ENCODE measurements at places on chromosomes 1 and 21. TPM values are rescaled to one million over a fixed set of nuclear protein-coding genes. Genes with fewer than 3 reads are reported as not detected.
A peak's percentile ranks its signal among the peaks of the same experiment; 100 is the strongest.

FMOD gene
- 5.3 TPM for total RNA-seq

PLXNA2 gene
- 0.26 TPM for total RNA-seq

C4BPB gene
- 1.1 TPM for total RNA-seq

NMNAT2 gene
- total RNA-seq = not detected

EVA1C gene
- 5.9 TPM for total RNA-seq

ILF2 gene
- total RNA-seq = 357 TPM

FCRL2 gene
- not detected for total RNA-seq

DNA sequence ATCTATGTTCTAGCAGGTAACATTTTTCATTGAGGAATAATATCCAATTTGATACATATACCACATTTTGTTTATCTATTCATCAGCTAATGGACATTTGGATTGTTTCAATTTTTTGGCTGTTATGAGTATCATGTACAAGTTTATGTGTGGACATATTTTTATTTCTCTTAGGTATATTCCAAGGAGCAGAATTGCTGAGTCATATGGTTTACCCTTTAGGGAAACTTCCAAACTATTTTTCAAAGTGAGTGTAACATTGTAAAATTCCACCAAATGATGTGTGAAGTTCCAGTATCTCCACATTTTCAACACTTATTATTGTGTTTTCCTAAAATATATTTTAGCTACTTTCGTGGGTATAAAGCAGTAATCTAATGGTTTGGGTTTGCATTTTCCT, 1789.9 kb downstream of the MRPL39 start:
- DNase-seq = no peak
- no peaks in the 10 kb centered on the region for H3K4me1 ChIP-seq
- no peak overlapping the region for H3K4me3 ChIP-seq
- no peaks in the 10 kb centered on the region for H3K27me3 ChIP-seq
- no peak overlapping the region for H3K27ac ChIP-seq

- no peak for DNase-seq
- H3K4me1 ChIP-seq = peaks cover 18% of the 10 kb centered on the region
- peak overlapping the region; percentile 60 for H3K4me3 ChIP-seq
- no peaks in the 10 kb centered on the region for H3K36me3 ChIP-seq
- H3K27ac ChIP-seq = no peak overlapping the region
- peaks cover 65% of the 10 kb centered on the region for H3K27me3 ChIP-seq
These were observed 940 bp downstream of the SOX13 start for GRCh38 chr1:204073837-204074273.

- no peak overlapping the region for H3K27ac ChIP-seq
- H3K4me1 ChIP-seq = no peaks in the 10 kb centered on the region
- H3K36me3 ChIP-seq = no peaks in the 10 kb centered on the region
- H3K4me3 ChIP-seq = no peak overlapping the region
These were observed 167.2 kb upstream of the PDE4B start for GRCh38 chr1:65625528-65625927.

GRCh38 chr1:62358665-62359373, 39.6 kb upstream of the KANK4 start:
- H3K36me3 ChIP-seq = no peaks in the 10 kb centered on the region
- no peak overlapping the region for H3K27ac ChIP-seq
- H3K4me3 ChIP-seq = no peak overlapping the region
- H3K4me1 ChIP-seq = peaks cover 3% of the 10 kb centered on the region
- no peaks in the 10 kb centered on the region for H3K27me3 ChIP-seq
- DNase-seq = no peak

DNA sequence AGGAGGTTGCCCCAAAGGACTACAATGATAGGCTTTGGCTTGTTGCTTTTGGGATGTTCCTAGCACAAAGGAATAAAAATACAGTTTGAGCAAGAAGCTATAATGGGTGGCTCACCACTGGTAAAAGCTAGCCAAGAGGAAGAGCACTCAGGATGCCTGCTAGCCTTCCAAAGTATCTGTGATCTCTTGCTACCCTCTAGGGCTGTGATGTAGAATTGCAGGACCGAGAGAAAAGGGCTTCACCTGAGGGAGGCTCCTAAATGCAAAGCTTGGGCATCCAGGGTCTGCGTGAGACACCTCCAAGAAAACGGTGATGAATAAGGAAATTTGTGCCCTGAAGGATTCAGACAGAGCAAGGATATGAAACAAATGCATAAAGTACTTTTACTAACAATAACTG, 17.7 kb downstream of the IVL start:
- peaks cover 13% of the 10 kb centered on the region for H3K27me3 ChIP-seq
- H3K4me1 ChIP-seq = no peaks in the 10 kb centered on the region
- H3K27ac ChIP-seq = no peak overlapping the region
- no peak for DNase-seq
- no peaks in the 10 kb centered on the region for H3K36me3 ChIP-seq

DNA sequence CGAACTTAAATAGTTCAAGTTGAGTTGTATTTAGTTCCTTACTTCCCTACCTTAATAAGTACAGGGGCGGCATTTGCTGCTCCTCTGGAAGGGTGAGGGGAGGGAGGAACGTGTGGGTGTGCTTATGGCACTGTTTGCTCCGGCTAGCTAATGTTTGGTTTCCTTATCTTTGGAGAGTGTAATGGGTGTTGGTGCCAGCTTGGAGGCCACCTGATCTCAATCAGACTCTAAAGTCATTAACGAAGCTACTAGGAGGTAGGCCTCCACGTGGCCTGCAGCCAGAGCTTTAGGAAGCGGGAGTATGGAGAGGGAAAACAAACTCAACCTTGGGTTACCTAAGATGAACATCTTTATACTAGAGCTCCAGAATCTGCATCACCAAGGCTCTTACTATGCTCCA, 43.0 kb upstream of the RAP1A start:
- H3K36me3 ChIP-seq = no peaks in the 10 kb centered on the region

GRCh38 chr1:8396083-8396785, 78.3 kb downstream of the SLC45A1 start:
- peak overlapping the region; percentile 51 for H3K4me3 ChIP-seq
- no peak for DNase-seq
- H3K36me3 ChIP-seq = peaks cover 16% of the 10 kb centered on the region
- peak overlapping the region; percentile 83 for H3K27ac ChIP-seq

GRCh38 chr1:180145446-180145845, 9.2 kb upstream of the QSOX1 start:
- H3K27ac ChIP-seq = no peak overlapping the region
- H3K36me3 ChIP-seq = no peaks in the 10 kb centered on the region
- no peak for DNase-seq

GRCh38 chr21:26282058-26282457, 111.5 kb upstream of the APP start:
- no peaks in the 10 kb centered on the region for H3K4me1 ChIP-seq
- H3K4me3 ChIP-seq = no peak overlapping the region
- no peaks in the 10 kb centered on the region for H3K36me3 ChIP-seq
- no peak for DNase-seq
- H3K27me3 ChIP-seq = peaks cover 2% of the 10 kb centered on the region

DNA sequence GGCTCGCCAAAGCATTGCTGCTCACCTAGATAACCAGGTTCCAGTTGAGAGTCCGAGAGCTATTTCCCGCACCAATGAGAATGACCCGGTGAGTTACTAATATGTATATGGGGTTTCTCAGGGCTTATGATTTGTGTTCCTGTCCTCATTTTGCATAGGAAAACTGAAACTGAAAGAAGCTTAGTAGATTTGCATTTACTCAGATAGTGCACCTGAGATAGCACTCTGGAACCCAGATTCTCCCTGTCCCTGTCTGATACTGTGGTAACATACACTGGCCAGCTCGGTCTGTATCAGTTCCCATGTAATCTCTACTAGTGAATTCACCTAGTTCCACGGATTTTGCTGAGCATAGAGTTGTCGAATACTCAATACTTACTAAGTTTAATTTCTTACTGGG, 28.1 kb downstream of the DAP3 start:
- no peak overlapping the region for H3K27ac ChIP-seq
- H3K4me1 ChIP-seq = peaks cover 17% of the 10 kb centered on the region
- peaks cover 14% of the 10 kb centered on the region for H3K36me3 ChIP-seq
- H3K27me3 ChIP-seq = no peaks in the 10 kb centered on the region
- H3K4me3 ChIP-seq = no peak overlapping the region
- DNase-seq = no peak

GRCh38 chr1:183180218-183180617, 5.8 kb upstream of the LAMC2 start:
- DNase-seq = no peak
- peaks cover 6% of the 10 kb centered on the region for H3K27me3 ChIP-seq
- H3K27ac ChIP-seq = no peak overlapping the region
- H3K4me1 ChIP-seq = peaks cover 11% of the 10 kb centered on the region
- no peak overlapping the region for H3K4me3 ChIP-seq

- peaks cover 23% of the 10 kb centered on the region for H3K27me3 ChIP-seq
- DNase-seq = no peak
- no peak overlapping the region for H3K27ac ChIP-seq
- peaks cover 44% of the 10 kb centered on the region for H3K4me1 ChIP-seq
- peak overlapping the region; percentile 25 for H3K4me3 ChIP-seq
These were observed 102.8 kb upstream of the SOD1 start for GRCh38 chr21:31556662-31557061.

GRCh38 chr1:36239941-36240637, 15.8 kb downstream of the THRAP3 start:
- no peaks in the 10 kb centered on the region for H3K27me3 ChIP-seq
- no peak overlapping the region for H3K4me3 ChIP-seq
- H3K27ac ChIP-seq = no peak overlapping the region
- peaks cover 25% of the 10 kb centered on the region for H3K36me3 ChIP-seq

DNA sequence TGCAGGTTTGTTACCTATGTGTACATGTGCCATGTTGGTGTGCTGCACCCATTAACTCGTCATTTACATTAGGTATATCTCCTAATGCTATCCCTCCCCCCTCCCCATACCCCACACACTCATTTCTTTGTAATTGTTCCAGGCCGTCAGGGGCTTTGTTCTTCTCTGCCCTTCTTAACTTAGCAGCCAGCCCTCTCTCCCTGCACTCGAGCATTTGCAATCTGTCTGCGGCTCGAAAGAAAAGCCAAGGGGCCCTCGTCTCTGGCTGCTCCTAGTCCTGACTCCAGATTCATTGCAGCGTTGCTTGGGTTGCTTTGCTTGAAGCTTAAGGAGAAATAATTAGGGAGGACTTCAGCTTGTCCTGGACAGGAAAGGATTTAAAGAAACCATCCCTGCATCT, 85.7 kb downstream of the ATP1A1 start:
- no peaks in the 10 kb centered on the region for H3K36me3 ChIP-seq
- no peak for DNase-seq
- no peak overlapping the region for H3K4me3 ChIP-seq
- H3K27ac ChIP-seq = no peak overlapping the region

GRCh38 chr21:26169061-26169610, 1.4 kb downstream of the APP start:
- peaks cover 24% of the 10 kb centered on the region for H3K4me1 ChIP-seq
- DNase-seq = peak; percentile 62
- H3K27me3 ChIP-seq = no peaks in the 10 kb centered on the region
- peak overlapping the region; percentile 90 for H3K4me3 ChIP-seq

DNA sequence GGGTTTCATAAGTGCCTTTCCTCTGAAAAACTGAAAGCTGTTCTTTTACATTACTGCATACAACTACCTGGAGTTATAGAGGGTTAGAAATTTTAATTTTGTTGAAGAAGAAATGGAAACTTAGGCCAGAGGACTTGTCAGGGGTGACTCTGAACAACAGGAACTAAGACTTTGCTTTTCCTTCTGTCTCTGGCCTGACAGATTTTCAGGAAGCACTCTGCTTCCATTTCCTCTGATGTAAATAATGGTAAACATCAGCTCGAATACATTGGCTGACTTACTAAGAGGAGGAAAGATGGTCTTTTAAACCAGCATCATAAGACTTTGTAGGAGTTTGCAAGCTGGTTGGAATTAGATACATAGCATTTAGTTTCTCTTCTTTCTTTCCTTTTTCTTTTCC, 27.1 kb upstream of the PLEKHM2 start:
- no peaks in the 10 kb centered on the region for H3K4me1 ChIP-seq
- no peaks in the 10 kb centered on the region for H3K27me3 ChIP-seq
- H3K4me3 ChIP-seq = no peak overlapping the region
- H3K27ac ChIP-seq = no peak overlapping the region
- DNase-seq = no peak

DNA sequence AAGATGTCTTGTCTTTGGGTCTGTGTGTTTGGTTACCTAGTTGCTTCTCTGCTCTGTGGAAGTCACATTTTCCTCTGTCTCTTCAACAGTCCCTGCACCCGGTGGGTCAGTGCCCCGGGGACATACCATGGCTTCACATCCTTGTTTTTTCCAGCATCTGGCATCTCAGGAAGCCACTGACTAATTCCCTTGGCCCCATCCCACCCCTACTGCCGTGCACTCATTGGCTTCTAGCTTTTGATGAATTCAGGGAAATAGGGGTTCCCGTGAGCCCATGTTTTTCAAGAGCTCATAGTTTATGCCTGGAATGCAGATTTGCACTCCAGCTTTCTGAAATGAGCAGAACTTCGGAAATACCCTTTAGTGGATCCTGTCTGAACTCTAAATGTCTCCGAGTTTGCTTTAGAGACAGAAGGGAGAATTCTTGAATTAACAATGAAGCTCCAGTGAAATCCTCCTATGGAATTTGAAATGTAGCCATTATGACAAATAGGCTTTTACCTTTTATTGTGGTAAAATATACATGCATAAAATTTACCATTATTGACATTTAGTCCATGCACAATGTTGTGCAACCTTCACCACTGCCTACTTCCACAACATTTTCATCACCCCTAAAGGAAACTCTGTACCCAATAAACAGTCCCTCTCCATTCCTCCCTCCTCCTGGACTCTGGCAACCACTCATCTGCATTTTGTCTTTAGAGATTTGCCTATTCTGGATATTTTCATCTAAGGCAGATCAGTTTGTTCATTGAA, 67.5 kb downstream of the CLIC6 start:
- no peaks in the 10 kb centered on the region for H3K36me3 ChIP-seq
- DNase-seq = no peak
- H3K27me3 ChIP-seq = no peaks in the 10 kb centered on the region
- H3K27ac ChIP-seq = no peak overlapping the region
- H3K4me1 ChIP-seq = no peaks in the 10 kb centered on the region

DNA sequence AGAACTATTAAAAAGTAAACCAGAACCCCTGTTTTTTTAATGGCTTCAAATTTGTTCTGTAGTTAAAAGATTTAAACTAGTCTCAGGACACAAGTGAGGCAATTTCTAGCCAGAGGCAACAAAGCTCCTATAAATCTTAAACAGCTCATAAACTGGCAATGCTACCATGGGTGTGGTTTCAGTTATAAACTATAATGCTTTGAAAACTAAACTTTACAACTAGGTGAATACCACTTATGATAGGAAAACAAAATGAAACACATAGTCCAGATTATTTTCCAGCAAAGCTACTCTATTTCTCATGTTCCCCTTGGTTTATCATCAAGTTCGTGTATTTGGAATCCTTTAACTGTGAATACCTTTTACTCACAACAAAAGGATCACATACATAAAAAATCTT, 282.5 kb downstream of the VAV3 start:
- no peak overlapping the region for H3K4me3 ChIP-seq
- no peaks in the 10 kb centered on the region for H3K27me3 ChIP-seq
- H3K27ac ChIP-seq = no peak overlapping the region
- no peak for DNase-seq
- no peaks in the 10 kb centered on the region for H3K36me3 ChIP-seq
